Erythroblast (primary cell): ENCODE measurements at places on chromosomes 12 and 14.

DNA sequence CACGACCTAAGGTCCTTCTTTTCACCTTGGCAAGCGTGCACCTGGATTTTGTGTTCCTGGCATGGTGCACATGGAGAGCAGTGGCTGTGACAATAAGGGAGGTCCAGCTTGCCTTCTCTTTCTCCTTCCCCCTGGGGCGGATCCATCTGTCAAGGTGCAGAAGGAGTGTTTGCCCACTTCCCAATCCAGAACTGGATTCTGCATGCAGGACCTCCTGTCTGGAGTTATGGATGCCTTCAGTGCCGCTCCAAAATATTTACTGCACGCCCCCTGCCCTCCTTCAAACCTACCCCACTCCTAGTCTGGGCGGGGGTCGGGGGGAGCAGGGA lies 192.7 kb downstream of the DPF3 start:
- DNase-seq = no peak

DNA sequence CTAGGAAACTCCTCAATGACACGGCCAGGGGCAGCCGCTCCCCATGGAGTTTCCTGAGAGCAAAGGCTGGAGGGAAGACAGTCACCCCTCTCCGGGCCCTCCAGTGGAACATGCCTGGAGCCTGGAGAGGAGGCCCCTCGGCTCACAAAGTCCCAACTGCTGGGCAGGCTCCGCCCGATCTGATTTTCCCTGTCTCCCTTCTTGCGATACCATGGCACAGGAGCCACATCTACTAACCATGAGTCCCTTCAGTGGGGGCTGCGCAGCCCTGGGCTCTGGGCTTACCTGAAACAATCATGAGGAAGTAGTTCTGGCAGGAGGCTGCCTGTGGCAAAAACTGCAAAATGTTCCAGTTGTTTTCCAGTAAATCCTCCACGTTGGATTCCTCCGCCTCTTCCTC lies 15.3 kb downstream of the P2RX2 start:
- DNase-seq = no peak

DNA sequence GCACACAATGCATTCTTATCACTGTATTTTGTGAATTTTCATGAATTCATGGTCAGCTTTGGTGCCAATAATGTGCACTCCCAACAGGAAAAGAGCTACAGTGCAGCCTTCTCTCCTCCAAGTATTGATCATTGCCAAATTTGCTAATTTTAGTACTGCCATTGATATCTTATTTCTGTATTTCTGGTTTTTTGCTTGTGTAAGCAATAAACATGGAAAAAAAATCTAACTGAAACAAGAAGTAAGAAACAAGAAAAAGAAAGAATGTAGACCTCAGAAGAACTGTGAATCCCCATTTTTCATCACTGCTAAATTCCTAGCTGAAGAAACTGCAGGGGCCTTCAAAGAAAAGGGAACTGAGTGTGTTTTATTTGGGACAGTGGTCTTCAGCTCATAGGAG lies 161.2 kb downstream of the METTL25 start:
- DNase-seq = no peak

DNA sequence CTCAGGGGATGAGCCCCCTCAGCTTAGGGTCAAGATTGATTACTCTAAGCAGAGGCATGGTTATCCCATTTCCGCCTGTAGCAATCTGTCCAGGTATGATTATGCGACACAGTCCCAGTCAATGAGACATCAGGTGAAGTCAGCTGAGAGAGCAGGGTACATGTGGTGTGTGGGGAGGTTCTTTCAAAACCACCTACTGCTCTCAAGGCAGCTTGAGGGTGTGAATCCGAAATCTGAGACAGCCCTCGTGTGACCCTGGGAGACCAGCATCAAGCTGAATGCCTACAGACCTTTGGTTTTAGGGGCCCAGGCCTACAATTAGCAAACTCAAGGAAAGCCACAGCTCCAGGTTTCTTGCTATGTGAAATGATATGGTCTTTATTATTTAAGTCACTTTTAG lies 275.7 kb downstream of the ITPR2 start:
- DNase-seq = no peak

DNA sequence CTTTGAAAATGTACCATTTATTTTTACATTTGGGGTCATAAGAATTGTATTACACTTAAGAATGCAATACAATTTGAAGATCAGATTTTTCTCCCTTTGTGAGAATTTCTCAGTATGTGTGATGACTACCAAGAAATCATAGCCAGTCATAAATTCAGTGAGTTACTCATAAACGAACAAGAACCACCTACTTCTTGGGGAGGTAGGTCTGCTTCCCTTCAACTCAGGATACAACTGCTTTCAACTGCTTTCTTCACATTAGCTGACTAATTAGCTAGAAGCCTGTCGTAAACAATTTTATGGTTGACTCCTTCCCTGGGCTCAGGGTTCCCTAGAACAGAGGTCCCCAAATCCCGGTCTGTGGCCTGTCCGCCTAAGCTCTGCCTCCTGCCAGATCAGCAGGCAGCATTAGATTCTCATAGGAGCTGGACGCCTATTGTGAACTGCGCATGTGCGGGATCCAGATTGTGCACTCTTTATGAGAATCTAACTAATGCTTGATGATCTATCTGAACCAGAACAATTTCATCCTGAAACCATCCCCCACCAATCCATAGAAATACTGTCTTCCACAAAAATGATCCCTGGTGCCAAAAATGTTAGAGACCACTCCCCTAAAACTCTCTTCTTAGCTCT lies 3.7 kb downstream of the ANG start:
- DNase-seq = no peak

DNA sequence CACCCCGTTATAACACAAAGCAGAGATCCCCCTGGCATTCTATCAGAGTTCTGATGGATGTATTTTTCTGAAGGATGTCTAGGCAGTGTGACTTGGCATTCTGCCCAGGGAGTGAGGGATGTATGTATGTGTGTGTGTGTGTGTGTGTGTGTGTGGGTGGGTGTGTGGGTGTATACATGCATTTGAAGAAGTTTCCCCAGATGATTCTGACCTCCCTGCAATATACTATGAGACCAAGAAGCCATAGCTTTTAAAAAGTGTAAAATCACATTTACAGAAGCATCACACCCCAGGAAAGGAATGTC lies 59.7 kb upstream of the NAP1L1 start:
- DNase-seq = peak; percentile 14

- DNase-seq = no peak
These were observed 54.3 kb downstream of the SVOP start for GRCh38 chr12:108966378-108967151.

GRCh38 chr12:75959060-75959459 lies 72.5 kb downstream of the PHLDA1 start:
- DNase-seq = no peak

- DNase-seq = no peak
These were observed 411.7 kb downstream of the GALC start for GRCh38 chr14:87581298-87581697.

GRCh38 chr14:79825046-79825521 lies 386.2 kb downstream of the DIO2 start:
- no peak for DNase-seq

DNA sequence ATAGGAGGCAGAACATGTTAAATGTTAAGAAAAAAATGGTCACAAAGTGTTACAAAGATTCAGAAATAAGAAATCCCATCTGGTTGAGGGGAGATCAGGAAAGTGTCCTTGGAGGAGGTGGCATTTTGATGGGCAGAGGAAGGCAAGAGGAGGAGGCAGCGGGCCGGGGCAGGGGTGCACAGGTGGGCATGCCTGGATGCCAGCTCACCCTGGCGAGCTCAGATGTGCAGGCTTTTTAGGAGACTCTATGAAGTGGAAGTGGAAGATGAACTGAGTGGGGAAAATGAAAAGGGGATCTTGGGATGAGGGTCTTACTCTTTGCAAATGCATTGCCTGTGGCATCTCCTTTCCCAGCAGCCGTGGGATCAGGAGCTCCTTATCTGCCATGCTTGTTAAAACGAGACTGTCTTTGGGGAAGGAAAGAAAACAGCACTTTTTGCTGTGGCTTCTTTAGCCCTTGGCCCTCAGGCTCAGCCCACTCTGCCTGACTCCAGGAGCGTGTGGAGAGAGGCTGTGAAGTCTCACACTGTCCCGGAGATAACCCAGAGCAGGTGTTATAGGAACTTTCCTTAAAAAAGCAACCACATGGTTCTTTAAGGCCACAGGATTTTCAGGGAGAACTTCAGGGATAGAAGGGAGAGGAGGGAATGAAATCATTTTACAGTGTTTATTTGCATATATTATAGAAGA lies 62.6 kb downstream of the ELK3 start:
- DNase-seq = no peak

- no peak for DNase-seq
These were observed 55.7 kb downstream of the SSH1 start for GRCh38 chr12:108801736-108802100.

DNA sequence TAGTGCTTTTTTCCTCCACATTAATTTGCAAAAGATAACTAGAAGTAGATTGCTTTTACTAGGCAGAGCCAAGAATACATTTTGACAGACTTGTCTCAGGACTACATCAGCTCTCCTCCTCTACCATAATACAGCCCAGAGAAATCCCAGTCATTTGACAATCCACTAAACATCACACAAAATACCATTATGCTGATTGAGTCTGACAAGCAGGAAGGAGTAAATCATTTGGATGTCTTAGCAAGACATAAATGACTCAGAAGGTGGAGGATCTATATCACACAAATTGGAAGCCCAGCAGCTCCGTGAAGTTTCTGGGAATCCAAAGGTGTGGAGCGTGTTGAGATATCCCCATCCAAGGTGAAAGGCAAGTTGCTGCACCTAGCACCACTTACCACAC lies 75.4 kb upstream of the FKBP4 start:
- DNase-seq = no peak

DNA sequence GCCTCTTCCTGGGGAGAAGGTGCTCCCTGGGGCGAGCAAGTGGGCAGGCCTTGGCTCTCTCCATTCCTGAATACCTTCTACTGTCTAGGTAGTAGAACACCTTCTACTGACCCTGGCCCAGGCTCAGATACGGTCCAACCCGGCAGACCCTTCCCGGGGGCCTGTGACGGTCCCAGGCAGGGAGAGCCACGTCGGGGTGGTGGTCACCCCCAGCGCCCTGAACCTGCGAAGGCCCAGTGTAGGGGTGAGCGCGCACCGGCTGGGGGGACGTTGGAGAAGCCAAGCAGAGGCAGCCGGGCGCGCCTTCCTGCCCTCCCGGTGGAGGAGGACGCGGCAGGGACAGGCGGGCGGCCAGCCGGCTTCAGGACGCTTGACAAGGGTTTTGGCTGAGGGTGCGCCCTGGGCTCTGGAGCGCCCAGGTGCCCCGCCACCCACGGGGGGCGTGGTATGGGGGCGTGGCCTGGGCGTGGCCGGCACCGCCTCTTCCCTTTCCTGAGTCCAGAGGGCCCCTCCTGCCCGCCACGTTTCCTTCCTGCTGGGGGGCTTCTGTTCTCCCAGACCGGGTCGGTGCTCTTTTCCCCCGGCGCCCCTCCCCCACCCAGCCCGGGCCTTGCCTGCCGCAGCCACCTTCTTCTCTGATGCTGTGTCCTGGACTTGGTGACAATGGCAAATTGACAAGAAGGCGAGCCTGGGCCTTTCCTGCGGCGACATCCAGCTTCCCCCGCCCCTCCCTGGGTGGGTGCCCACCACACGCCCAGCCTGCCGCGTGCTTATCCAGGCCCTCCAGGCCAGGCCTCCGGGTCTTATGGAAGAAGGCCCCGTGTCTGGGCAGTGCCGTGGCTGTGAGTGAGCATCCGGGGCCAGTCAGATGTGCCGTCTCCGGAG lies 24.5 kb upstream of the PPP1R13B start:
- peak; percentile 62 for DNase-seq

DNA sequence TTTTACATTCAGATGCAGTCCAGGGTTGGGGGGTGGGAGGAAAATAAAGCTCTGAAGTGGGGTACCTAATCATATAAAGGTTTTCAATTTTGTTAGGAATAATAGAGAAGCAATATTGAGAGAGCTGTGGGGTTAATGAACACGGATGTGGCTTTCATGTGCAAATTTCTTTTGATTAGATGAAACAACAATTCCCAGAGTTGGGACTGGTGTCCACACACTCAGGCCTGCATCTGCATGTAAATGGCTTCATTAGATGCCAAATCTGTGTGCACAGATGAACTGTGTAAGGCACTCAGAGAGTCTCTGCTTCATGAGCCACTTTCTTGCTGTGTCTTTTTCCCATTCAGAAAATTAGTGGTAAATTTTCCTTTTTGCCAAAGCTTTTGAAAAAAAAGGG lies 377.1 kb upstream of the NOVA1 start:
- DNase-seq = no peak

DNA sequence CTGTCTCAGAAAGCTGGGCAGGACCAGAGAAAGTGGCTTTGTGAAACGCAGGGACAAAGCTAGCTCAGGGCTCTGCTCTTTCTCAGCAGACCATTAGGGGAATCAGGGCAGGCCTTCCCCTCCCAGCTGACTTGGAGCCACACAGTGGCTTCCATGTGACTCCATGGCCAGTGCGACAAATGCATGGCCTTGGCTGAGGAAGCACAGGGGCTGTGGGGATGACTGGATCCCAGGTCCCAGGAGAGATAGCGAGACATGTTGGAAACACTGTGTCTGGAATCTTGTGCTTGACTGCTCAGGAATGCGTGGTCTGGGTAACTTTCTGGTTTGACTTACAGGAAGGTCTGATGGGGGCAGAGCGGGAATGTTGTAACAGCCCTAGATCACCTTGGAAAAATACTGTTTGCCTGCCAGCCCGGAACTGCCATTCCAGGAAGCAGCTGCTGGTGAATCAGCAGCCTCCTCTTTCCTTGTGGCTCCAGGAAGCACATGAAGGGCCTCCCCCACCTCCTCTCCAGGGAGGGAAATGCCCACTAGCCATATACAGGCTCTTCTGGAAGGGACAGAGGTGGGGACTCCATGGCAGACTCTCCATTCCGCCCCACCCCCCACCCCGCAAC lies 133.5 kb upstream of the HIF1A start:
- DNase-seq = no peak

- DNase-seq = no peak
These were observed 61.5 kb upstream of the RASSF8 start for GRCh38 chr12:25896981-25897380.

DNA sequence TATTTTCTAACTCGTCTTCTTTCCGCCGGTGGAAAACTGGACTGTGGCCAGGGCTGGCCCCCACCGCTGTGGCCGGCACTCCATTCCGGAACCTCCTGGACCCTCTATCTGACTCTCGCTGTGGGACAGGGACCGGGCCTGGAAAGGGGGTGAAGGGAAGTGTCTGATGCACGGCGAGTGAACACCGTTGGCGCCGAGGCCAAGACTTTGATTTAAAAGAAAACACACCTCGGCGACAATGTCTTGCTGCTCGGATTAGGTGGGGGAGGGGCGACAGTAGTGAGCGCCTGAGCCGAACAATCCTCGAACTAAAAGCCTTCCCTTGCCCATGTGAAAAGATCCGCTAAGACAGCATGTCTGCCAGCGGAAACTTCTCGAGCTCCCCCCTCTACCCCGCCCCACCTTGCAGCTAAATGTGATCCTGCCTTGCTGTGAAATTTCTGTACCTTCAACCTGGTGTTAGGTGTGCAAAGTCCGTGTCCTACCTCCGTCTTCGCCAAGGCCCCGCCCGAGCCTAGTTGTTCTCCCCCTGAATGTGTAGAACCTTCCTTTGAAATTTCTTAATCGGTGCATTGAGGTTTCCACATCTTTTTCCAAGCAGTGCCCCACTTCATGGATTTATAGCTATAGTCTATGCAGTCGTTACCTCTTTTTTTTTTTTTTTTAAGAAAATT lies 862 bp upstream of the HOTAIR start:
- no peak for DNase-seq

GRCh38 chr14:61841145-61841544 lies 78.9 kb downstream of the SNAPC1 start:
- no peak for DNase-seq

GRCh38 chr14:87784386-87784785 lies 208.6 kb downstream of the GALC start:
- no peak for DNase-seq
